A673 (cell line): ENCODE measurements at places on chromosomes 13 and 19. TPM values are rescaled to one million over a fixed set of nuclear protein-coding genes. Genes with fewer than 3 reads are reported as not detected.

DNA sequence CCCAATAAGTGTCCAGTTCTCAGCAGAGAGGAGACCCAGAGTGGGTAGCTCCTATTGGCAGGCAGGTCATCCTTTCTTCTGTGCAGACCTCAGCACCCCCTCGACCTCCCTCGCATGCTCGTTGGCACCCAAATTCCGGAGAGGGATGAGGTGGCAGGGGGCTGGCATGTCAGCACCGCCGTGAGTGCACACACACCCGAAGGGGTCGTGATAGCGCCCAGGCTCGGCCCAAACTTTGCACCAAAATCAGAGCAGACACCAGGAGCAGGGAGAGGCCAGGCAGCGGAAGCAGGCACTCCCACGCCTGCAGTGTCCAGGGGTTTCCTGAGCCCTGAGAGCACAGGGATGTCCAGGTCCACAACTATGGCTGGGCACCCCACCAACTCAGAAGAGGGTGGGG lies 1503.8 kb upstream of the PCDH20 start:
- DNase-seq, result no peak

Gene TPTE2
- total RNA-seq, result 27.5 and 29.2 TPM in 2 replicates

GRCh38 chr13:92573467-92574057 lies 653.0 kb upstream of the GPC6 start:
- peak; percentile 69 for DNase-seq

Gene MBD3L3
- total RNA-seq, result 6.1 and 9.0 TPM in 2 replicates

DNA sequence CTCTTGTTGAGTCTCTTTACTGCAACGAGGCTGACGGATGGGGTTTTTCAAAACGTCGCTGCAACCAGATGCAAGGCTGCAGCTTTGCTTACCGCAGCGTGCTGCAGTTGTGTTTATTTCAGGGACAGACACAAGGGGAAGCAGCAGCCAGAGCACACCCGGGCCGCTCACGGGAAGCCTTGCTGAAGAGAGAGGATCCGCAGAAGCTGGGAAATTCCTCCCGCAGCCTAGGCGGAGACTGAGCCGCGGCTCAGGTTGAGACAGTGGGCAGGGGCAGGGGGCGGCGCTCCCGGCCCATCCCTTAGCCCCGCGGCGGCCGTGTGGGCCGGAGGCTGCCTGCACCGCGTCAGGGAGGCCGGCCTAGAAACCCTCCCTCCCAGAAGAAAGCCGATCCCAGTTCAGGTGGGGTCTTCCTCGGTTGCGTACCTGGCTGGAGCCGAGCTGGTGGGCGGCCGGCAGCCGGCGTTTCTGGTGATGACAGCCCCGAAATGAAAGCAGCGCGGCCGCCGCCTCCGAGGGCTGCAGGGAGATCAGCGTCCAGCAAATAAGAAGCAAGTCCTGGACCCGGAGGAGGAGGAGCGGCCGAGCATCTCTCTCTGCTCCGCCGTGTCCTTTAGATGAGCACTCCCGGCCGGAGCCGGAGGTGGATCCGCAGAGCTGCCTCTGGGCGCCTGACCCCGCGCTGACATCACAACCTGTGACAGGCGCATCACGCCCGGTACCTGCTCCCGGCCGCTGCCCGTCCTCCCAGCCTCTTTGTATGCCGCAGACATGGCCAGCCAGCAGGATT lies at the start of gene FRY:
Gene FRY (plus strand): TSS at position 750 of the 790 bp plus-strand sequence. CDS start 22 bp downstream, at position 772.
- peak; percentile 42 for DNase-seq

Gene C19orf12
- 26.8 and 28.6 TPM in 2 replicates for total RNA-seq

Gene ZNF729
- total RNA-seq, result not detected in 2 replicates

GRCh38 chr13:92590503-92590908 lies 636.1 kb upstream of the GPC6 start:
- peak; percentile 1 for DNase-seq

DNA sequence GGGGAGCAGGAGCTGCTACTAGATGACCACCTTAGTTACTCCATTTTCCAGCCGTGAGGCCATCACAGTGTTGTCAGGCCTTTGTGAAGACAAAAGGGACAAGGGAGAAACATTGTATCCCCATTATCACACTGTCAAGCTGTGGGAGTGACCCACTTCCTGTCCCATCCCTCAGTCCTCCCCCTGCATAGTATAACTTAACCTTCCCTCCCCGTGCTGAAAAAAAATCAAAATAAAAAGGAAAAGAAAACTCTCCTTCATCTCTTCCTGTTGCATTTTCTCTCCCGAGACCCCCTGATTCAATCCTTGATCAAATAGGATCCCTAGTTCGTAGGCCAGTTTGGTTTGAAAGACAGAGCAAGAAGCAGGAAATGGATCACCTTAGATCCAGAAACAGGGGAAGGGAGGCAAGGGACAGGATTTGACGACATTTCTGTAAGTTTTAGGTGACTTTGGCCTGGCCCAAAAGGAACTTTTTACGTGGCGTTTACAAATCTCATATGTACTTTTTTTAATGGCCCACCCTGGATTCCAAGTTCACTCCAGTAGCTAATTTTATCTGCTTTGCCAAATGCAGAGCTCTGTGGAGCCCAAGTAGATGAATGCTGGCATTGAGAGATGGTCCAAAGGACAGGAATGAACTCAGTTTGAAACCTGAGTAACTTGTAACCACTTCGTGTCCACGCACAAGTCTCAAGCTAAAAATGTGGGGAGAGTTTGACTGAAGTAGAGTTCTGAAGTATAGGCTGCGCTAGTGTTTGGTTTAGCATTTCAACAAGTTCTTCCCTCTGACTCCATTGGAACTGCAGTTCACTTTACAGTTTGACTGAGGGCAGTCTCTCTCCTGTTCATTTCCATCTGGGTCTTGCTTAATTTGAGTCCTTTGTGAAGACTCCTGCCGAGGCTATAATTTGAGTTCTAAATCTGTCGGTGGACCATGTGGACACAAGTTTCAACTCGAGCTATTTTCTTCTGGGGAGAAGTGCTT lies 16.6 kb upstream of the GATAD2A start:
- DNase-seq, result no peak

DNA sequence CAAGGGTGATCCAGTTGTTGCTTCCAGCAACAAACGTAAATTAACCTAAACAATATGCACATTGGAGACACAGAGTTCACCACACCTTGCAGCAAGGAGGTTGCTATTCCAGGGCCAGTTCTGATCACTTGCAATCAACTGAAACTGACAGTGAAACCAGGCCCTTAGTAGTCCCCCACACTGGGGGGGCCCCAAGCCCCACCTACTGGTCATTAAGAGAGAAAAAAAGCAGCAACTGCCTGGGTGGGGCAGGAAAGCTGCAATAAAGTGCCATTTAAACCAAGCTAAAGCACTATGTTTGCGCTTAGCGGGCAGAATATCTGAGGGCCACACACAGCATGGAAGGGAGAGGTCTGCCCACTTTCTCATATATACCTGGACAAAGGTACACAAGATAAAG lies 51.5 kb downstream of the ATP7B start:
- DNase-seq, result no peak

- no peak for DNase-seq
These were observed 24.9 kb downstream of the MICOS13 start for GRCh38 chr19:5655412-5655811.

GRCh38 chr13:73514208-73514607 lies 455.4 kb downstream of the KLF5 start:
- DNase-seq, result no peak
